CD4-positive, alpha-beta T cell treated with Interleukin-17A for 1 hour (primary cell): ENCODE measurements at places on chromosomes 2 and 18.

- DNase-seq: no peak
Observed at GRCh38 chr2:66576561-66577320, 141.8 kb downstream of the MEIS1 start.

DNA sequence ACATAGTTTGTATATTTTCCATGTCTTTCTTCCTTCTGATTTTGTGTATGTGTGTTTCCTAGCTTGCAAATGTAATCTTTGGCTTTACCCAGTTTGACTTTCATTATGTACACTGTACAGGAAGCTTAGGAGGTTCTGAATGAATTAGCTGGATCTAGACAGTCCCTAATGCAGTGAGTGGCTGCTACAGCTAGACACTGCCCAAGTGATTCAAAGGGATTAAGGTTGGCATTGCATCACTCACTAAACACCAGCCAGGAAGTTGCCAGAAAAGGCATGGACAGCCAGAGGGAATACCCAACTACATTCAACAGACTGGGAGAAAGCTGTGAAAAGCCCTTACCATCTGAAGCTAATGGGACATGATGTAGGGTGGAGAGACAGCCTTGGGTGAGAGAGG, 316.0 kb upstream of the MEX3C start:
- no peak for DNase-seq

DNA sequence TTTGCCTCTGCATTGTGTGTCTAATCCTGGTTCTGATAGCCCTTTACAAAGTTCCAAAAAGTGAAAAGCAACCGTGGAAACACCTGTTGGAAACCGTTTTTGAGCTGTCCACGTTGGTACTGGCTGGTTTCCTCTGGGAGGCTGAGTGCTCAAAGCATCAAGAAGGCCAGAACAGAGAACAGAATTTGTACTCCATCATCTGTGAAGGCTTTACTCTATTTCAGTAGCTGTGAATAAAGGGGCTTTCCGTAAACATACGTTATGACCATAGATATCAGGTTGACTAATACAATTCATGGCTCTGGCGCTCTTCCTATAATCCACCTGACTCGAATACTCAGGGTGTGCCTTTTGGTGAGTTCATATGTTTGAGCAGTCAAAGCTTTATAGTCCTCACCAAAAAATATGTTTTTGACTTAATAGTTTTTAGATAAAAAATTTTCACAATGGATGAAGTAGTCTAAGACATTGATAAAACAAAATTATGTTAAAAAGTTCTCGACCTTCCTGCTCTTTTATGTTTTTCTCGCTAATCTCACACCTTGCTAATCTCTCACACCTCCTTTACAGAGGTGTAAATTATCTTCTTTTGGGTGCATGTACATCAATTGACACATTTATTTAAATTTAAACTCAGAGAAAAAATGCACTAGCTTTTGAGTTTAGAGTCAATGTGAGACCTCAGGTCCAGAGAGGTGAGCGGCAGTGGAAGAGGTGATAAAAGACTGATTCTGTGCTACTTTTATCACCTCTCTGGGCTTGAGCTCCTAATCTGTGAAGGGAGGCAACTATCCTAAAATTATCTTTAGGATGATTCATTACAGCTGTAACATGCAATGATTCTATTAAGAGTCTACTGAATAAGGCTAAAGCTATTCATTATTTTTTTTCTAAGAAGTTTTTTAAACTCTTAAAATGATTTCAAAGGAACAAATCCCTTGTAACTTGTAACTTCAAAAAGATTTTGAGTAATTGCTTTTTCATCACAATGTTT, 65.3 kb downstream of the CXCR4 start:
- DNase-seq: peak; percentile 40

DNA sequence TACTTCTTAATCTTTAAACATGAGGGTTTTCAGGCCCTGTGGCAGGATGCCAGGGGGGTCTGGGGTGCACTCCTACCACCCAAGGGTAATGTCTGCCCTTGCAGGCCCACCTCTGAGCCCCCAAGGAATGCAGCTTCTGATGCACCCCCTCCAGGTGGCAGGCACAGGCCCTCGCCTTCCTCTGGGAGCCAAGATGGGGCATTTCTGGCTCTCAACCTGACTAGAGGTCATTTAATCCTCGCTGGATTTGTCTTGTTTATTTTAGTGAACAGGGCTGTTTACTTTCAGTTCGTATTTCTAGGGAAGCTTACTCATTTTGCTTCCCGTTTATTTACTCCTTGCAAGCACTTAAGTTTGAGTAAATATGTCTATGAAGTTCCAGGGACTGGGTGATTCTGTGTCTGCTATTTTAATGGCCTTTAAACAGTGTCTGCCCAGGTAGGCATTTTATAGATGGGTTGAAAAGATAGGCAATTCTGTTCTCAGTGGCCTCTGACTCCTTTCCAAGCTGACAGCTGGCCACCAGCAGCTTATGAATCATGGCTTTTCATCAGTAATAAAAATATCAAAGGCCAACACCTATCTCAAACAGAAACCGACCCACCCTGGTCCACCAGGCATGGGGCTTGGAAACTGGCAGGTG, 11.1 kb upstream of the DNPEP start:
- DNase-seq: no peak

GRCh38 chr2:136146564-136146963, 28.6 kb upstream of the CXCR4 start:
- no peak for DNase-seq
